ENCODE measurements at places on chromosomes 4 and X. TPM values are rescaled to one million over a fixed set of nuclear protein-coding genes. Genes with fewer than 3 reads are reported as not detected.

WDR1 gene
- 297 TPM for total RNA-seq

SHROOM3 gene
- 27.5 TPM for total RNA-seq

AMTN gene
- not detected for total RNA-seq

EVC gene
- 48.4 TPM for total RNA-seq

NAA11 gene
- not detected for total RNA-seq

CXCL6 gene
- 3.5 TPM for total RNA-seq

XK gene
- under 0.01 TPM for total RNA-seq

EPHA5 gene
- total RNA-seq = 4.5 TPM

MAGED4B gene
- 44.5 TPM for total RNA-seq

CT47B1 gene
- total RNA-seq = not detected

CCSER1 gene
- total RNA-seq = not detected

MAGEA12 gene
- not detected for total RNA-seq

TDO2 gene
- 5.8 TPM for total RNA-seq

CPLX1 gene
- 0.17 TPM for total RNA-seq

VCX2 gene
- not detected for total RNA-seq

Measured in smooth muscle cell of trachea (primary cell).